IPS DF 6.9 (cell line): ENCODE measurements at places on chromosomes 7 and 10.

GRCh38 chr7:86692755-86693154, 49.0 kb downstream of the GRM3 start:
- no peak for DNase-seq

DNA sequence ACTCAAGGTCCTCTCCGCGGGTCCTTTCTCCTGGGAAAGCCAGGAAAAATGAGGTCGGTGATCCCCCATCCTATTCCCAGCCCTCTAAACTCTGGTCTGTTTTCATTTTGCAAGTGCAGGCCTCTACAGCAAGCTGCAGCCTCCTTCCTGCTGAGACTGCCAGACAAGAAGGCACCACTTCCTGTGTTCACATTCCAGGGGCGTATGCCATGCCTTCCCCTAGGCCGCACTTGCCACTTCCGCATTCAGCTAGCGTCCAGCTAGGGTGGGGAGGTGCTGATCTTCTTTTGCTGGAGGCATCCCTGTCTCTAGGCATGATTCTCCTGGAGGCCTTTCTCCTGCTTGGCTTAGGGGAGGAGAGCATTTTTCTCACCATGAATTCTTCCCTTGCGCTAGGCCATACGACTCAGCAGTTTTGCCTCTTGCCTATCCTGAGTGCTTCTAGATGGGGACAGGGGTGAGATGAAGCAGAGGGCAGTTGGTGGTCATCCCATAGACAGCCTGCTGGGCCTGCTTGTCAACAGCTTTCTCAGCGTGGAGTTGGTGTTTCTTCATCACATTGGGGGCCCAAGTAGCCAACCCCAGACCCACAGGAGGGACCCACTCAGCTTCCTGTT, 328.9 kb downstream of the RPS24 start:
- no peak for DNase-seq

DNA sequence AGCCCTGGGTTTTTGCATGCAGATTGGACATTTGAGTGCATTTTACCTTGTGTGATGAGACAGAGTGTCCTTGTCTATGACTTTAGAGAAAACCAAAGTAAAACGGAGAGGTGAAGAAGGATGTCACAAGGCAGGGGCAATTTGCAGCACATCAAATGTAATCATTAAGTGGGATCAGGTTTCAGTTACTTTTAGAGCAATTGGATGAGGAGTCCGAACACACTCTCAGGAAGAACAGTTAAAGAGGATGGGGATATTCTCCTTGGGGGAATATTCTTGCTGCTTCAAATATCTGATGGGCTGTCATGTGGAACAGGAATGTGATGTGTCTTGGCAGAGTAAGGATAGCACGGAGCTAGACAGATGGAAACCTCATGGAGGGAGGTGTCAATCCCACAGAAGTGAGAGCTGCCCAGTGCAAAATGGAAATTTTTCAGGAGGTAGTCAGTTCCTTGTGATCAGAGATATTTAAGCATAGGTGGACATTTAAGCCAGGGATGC, 757 bp downstream of the RAB19 start:
- DNase-seq: no peak

DNA sequence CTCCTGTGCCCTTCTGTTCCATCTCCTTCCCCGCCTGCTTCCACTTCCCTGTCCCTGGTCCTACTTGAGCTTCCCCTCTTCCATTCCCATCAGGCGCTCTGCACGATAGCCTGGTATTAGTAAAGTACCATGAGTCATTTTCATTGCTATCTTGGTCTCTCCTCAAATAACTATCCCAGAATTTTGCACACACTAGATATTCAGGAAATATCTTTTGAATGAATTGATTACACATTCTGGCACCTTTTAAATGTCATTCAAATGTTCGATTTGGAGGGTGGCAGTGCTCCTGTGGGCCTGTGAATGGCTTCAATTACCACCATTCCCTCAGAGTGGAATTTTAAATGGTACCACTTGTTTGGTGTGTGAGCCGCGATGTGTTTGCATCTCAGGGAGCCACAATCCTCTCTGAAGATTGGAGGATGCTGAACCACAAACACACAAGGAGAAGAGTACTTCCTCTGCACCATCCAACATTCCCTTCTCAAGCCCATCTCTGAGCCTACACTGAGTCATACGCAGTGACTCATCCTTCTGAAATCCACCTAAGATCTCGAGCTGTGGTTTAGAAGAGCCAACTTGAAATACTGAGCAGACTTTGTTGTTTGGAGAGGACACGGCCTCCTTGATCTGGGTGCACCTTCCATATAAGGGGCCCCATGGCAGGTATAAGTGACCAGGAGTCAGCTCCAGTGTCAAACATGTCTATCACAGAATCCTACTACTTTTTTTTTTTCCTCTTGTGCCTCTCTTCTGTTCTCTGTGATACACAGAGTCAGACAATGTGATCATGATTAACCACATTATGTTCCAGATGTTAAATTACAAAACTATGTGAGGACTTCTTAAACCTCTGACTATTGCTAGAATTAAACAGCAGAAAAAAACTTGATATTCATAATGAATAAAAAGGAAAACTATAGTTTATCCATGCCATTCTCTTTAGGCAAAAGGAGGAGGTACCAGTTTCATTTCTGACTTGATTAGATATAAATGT, 81.9 kb downstream of the BMPER start:
- no peak for DNase-seq

GRCh38 chr7:108589874-108590273, 20.2 kb downstream of the DNAJB9 start:
- no peak for DNase-seq

DNA sequence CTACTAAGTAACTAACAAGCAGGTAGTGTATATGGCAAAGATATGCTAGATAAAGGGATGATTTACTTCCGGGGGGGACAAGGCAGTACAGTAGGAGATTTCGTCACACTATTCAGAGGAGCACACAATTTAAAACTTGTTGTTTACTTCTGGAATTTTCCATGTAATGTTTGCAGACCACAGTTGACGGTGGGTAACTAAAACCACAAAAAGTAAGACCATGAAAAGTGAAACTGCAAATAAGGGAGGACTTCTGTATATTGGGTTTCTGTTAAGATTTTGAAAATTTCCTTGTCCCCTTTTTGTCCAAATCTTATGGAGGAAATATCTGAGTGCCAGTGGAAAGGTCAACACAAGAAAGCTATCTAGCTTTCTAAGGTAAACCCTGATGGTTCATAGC, 170.0 kb downstream of the ELAPOR2 start:
- DNase-seq: no peak

DNA sequence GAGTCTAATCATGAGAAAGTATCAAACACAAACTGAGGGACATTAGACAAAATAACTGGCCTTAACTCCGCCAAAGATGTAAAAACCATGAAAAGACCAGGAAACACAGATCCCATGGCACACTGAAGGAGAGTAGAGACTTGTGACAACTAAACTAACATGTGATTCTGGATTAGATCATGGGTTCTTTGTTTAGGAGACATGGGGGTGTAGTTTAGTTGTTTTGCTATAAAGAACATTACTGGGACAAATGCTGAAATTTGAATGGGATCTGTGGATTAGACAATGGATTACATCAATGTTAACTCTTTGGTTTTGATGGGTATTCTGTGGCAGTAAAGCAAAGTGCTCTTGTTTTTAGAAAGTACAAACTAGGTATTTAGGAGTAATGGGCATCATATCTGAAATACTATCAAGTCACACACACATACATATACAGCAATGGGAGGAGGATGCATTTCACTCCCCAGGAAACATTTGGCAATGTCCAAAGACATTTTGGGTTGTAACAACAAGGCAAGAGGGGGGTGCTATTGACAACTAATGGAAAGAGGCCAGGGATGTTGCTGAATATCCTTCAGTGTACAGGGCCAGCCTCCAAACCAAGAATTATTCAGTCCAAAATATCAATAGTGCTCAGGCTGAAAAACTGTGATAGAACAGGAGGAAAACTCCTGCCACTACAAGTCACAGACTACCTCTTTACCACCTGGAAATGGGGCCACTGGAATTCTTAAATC, 32.4 kb downstream of the WAPL start:
- no peak for DNase-seq

DNA sequence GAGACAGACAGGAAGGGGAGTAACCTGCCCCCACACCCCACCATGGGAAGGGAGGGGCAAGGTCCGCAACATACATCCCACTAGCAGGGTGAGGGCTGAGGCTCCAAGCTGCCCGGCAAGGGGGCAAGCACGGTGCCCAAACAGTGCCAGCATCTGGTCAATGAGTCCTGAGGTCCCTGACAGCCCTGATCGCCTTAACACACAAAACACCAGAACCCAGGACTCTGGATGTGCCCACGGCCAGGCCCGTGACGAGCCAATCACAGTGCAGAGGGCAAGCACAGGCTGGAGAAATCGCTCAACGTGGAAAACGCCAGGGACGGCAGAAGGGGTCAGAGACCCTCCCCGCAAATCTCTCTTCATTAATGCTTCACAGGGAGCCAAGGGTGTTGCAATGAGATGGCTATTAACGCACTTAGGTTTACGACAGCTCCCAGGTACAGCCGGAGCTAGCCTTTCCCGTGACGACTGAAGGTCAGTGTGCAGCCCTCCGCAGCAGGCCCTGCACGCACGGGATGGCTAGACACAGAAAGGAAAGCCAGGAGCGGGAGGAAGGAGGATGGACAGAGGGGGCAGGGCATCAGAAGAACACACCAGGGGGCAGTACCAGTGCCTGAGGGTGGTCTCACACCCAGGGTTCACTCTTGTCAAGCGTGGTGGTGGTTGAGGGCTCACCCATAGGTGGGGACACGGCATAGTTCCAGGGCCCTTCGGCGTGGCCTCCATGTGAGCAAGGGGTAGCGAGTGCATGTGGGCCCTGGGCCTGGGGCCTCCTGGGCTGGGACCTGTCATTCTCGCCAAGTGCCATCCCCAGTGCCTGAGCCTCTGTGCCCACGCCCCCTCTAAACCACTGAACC, 220.5 kb downstream of the MAD1L1 start:
- DNase-seq: no peak

- DNase-seq: peak; percentile 64
Measured at GRCh38 chr7:23680414-23681405, 711 bp downstream of the FAM221A start.

DNA sequence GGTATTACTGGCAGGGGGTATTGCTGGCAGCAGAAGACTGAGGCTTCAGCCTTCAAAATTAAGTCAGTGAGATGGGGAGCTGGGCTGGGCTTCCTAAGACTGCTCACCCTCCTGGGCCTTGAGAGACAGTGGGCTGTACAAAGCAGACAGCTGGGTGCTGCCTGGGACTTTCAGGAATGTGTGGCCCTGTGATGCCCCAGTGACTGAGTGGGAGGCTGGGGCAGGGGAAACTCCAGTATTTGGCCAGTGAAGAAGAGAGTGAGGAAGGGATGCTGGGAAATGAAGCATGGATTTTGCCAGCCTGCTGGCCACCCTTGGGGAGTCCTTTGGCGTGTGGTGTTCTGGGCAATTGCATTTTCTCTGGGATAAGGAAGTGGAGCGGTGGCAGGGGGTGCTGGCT, 442 bp downstream of the ANKRD2 start:
- no peak for DNase-seq

GRCh38 chr10:48431871-48432270, 125.4 kb downstream of the MAPK8 start:
- DNase-seq: no peak

DNA sequence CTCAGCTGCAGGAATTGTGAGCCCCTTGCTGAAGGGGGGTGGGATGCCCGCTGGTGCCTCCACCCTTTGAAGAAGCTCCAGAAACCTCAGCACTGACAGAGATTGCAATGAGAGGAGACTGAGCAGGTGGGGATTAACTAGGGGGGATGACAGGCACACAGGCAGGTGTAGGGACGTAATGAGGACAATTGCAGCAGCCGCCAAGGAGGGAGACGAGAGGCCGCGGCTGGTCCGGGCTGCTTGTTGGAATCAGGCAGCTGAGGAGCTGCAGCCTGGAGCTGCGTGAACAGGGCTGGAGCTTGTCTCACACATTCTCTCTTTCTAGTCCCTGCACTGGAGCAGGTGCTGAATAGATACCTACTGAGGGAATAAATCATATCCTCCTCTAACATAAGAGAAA, 122.0 kb upstream of the TCERG1L start:
- DNase-seq: no peak
